ENCODE measurements at places on chromosomes 4 and X.

- DNase-seq: no peak
Observed at GRCh38 chrX:136781180-136781797, 557 bp upstream of the ARHGEF6 start.

GRCh38 chr4:121154103-121154515 is 10.0 kb downstream of the TNIP3 start:
- DNase-seq: no peak

DNA sequence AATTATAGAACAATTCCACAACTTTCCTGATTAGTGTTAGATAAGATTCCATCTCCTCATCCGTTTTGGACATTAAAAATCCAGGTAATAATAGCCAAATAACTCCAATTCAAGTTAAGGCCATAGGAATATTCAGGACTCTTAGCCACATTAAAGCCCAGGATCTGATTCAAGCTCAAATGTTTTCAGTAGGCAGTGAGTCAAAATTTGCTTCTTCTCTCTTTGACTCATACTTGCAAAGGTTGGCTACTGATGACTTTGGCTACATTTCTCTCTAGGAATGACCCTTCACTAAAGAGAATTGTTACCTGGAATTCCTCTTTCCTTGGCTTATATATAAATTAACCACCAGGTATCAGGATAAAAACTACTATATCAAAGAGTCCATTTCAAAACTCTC is 354.9 kb upstream of the HS3ST1 start:
- no peak for DNase-seq

DNA sequence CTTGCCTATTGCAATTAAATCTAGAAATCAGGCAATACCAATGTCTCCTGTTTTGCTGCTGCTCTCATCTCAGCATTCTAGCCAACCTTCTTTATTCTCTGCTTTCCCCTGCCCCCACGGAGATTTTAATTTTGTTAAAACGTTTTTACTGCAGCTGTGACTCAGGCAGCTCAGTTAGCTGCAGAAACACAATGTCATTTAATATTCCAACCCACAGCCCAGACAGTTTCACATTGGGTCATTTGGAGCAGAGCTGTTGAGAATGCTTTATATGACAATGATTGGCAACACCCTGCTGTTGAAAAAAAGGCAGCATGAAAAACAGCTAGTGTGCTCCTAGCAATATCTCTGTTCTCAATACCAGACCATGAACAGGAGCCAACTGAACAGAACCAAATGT is 12.6 kb upstream of the SLC10A4 start:
- DNase-seq: no peak

- DNase-seq: no peak
Observed at GRCh38 chrX:69741721-69742120, 125.8 kb downstream of the EDA start.

GRCh38 chr4:11297201-11297600 is 131.5 kb downstream of the HS3ST1 start:
- no peak for DNase-seq

DNA sequence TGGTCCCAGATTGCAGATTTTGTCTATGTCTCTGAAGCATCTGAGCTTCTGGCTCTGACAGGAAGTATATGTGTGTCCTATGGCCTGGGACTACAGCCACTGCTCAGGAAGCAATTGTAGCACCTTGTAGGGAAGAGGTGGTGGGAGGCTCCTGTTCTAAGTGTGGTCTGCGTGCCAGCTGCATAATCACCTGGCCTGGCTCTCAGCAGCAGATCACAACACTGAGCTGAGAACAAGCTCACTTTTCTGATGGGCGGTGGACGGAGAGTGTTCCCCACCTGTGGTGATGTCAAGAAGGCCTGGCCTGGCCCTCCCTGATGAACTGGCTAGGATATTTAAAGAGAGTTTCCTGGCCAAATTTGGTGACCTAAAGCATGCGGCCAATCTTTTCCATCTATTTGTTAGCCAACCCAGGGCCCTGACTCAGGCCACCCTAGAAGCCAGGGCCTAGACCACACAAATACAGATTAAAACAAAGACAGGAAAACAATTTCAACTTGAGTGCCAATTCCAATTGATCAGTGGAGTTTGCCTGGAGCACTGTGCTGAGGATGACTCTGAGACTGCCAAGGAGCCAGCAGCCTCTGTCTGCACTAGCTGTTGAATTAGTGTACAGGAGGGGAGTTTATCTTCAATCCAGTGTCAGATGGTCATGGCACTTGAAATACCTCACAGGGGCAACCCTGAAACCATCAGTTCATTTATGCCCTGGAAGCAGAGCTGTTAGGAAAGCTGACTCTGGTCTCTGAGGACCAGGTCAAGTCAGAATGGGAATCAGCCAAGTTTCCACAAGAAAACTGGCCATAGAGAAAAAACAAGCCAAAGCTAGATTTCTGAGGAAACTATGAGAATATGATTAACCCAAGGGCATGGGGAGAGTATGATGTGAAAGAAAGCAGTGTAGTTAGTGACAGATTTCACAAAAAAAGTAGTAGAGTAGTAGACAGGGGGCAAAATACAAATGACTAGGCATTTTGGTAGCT is 47.4 kb downstream of the PRDM5 start:
- DNase-seq: no peak

GRCh38 chr4:158068068-158068467 is 104.8 kb downstream of the GASK1B start:
- DNase-seq: no peak

DNA sequence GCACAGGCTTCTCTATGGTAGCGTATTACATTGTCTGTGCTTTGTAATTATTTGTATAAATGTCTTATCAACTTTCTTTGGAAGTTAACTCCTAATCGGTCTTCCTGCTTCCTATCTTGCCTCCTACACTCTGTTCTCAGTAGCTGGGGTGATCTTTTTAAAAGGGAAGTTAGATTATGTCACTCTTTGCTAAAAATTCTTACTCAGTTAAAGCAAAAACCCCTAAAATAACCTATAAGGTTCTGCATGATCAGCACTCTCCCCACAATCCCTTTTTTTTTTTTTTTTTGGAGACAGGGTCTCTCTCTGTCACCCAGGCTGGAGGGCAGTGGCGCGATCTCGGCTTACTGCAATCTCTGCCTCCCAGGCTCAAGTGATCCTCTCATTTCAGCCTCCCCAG is 2.6 kb upstream of the PRPS1 start:
- DNase-seq: no peak

- no peak for DNase-seq
Observed at GRCh38 chr4:114028071-114028470, 48.6 kb upstream of the ARSJ start.

- no peak for DNase-seq
Observed at GRCh38 chr4:169225058-169225751, 45.6 kb downstream of the SH3RF1 start.

- DNase-seq: no peak
Observed at GRCh38 chr4:95957759-95958158, 117.9 kb downstream of the PDHA2 start.

DNA sequence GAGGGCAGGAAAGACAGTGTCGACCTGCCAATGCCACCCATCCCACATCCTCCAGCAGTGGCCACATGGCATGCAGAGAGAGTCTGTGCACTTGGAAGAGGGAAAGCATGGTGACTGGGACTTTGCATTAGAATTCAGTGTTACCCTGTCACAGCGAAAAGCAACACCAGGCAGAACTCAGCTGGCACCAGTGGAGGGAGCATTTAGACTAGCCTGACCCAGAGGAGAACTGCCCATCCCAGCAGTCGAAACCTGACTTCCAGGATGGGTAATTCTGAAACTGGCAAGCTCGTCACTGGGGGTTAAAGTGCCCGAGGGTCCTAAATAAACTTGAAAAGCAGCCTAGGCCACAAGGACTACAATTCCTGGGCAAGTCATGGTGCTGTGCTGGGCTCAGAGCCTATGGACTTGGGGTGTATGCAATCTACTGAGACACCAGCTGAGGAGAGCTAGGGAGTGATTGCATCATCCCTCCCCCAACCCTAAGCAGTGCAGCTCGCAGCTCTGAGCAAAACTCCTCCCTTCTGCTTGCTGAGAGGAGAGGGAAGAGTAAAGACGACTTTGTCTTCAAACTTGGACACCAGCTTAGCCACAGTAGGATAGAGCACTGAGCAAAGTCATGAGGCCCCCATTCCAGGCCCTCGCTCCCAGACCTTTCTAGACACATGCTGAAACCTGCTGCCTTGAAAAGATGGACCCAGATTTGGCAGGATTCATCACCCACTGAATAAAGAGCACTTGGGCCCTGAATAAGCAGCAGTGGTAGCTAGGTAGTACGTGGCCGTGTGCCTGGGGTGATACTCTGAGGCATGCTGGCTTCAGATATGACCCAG is 68.8 kb downstream of the DDX60L start:
- DNase-seq: no peak

DNA sequence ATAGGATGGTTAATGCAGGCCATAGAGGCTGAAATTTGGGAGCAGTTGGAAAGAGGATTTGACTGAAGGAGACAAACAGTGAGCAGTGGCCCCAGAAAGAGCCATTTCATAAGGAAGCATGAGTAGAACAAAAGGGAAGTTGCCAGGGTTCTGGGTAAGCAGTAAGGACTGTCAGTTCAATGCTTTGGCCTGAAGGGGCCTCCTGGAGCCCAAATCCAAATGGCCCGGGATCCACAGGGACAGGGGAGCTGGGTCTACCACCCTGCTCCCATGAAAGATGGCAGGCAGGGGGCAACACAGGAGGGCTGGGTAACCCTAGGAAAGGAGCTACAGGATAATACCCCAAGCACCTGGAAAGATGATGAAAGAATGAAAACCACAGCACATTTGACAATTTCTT is 4.1 kb upstream of the INTS6L start:
- no peak for DNase-seq

- no peak for DNase-seq
Observed at GRCh38 chr4:155667568-155668511, 1.2 kb downstream of the GUCY1A1 start.

DNA sequence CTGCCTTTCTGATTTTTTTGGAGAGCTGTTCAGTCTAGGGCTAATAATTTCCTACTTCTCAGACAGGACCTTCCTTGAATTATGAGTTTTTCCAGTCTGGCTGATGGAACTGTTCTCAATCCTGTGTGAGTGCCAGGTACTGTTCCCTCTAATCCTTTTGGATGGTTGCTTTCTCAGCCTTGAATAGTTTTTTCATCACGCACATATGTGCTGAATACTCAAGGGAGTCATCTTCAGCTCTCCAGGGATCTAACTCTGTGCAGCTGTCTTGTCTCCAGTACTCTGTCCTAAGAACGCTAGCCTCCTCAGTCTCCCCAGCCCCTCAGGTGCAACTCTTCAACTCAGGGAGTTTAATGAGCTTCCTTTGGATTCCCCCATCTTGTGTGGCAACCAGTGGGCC is 93.2 kb downstream of the GASK1B start:
- DNase-seq: no peak

DNA sequence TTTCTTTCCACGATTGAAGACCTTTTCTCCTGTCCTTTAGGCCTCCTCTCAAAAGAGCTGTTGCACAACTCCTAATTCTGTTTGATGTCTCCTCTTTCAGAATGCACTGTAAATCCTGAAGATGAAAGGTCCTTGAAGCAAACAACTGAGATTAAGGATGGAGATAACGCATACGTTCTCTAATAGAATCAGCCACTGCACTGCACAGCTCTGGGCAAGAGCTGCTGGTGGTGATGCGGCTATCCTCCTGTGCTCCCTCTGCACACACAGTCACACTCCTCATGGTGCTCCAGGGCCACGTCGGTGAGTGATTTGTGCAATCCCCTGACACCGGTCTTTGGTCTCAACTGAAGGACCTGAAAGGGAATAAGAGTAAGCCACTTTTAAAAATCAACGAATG is 208.7 kb downstream of the PDGFC start:
- DNase-seq: no peak

- no peak for DNase-seq
Observed at GRCh38 chr4:89117115-89117514, 5.8 kb downstream of the TIGD2 start.

GRCh38 chr4:36692586-36692985 is 411.2 kb downstream of the DTHD1 start:
- no peak for DNase-seq

DNA sequence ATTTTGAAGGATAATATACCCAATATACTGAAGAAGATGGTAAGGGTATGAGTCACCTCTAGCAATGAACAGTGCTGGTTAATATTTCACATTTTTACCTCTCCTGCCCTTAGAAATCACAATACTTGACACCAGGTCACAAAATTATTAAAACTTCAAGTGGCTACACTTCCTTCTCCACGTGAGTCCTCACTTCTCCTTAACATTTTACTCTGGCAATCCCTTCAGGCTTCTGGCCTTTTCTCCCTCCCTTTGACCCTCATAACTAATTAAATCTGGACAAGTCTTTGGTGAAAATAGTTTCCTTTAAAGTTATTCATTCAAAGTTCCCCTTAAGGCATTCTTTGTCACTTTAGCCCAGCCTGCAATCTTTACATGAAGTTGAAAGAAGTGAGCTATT is 190.4 kb downstream of the UNC5C start:
- no peak for DNase-seq

- DNase-seq: no peak
Observed at GRCh38 chr4:189780391-189780790, 160.3 kb upstream of the FRG1 start.

GRCh38 chrX:12977761-12978204 is 2.9 kb downstream of the TMSB4X start:
- no peak for DNase-seq

- DNase-seq: no peak
Observed at GRCh38 chrX:10011991-10012390, 44.8 kb downstream of the CLDN34 start.

- DNase-seq: no peak
Observed at GRCh38 chr4:6591313-6591712, 16.3 kb downstream of the MAN2B2 start.

DNA sequence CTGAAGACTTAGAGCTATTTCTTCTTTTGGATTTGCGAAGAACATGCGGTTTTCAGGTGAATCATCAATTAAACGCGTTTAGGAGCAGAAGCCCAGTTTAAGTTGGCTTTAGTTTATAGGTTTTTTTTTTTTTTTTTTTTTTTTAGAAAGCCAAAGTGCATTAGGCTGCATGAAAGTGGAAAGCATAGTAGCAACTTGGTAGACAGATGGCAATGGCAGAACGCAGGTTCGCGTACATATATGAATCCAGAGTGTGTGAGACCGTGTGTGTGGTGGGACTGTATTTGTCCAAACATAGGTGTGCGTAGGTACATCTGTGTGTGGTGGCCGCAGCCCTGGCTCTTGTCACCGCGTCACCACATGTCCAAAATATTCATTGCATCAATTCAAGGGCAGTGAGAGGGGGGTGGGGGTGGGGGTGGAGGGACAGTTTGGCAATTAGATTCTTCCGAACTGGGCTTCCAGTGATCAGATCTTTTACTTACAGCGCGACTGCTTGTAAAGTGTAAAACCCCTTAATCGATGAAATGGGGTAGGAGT is 901 bp downstream of the JADE1 start:
- DNase-seq: no peak

DNA sequence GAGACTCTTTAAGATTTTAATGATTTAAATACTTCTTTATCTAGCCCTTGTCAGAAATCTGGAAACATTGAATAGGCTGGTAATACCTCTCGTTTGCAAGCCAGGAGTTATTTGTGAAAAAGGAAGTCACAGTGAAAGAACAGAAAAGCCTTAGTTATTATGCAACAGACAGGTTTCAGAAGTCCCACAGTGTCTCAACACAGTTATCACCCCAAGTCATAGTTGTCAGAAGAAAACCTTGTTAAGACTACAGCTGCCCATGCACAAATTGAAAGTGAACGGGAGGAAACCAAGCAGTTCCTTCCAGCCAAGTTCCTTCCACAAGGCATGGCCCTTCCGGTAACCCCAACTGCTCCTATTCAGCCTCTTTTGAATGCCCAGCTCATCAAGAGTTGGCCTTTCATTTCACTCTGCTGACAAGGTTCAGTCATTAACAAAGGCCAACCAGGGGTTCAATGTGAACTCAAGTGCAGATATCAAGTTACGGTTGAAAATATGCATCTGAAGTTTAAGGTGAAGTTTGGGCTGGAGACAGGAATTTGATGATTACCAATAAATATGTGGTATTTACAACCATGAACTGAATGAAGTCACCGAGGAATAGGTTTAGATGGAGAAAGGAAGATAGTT is 15.6 kb downstream of the ALPK1 start:
- DNase-seq: no peak

Data from activated CD8-positive, alpha-beta memory T cell treated with anti-CD3 and anti-CD28 coated beads for 4 hours (primary cell).